ENCODE measurements at places on chromosomes 1 and 21.
A peak's percentile ranks its signal among the peaks of the same experiment; 100 is the strongest.

DNA sequence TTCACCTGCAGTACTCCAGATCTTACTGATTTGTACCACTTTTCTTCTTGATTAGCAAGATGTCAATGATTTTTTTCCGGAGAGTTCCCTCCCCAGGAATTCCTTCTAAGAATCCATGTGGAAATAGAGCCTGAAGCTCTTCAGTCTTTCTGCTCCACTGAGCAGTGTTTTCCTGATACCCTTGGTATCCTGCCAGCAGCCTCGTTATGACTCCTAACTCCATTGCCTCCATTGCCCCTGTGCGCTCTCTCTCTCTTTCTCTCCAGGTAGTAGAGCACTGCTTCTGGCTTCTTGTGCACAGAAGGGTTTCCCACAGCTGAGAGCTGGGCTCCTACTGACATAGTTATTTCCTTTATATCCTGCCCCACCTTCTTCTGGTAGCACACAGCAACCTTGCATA lies 12.2 kb downstream of the UBE2U start:
- DNase-seq, result no peak

DNA sequence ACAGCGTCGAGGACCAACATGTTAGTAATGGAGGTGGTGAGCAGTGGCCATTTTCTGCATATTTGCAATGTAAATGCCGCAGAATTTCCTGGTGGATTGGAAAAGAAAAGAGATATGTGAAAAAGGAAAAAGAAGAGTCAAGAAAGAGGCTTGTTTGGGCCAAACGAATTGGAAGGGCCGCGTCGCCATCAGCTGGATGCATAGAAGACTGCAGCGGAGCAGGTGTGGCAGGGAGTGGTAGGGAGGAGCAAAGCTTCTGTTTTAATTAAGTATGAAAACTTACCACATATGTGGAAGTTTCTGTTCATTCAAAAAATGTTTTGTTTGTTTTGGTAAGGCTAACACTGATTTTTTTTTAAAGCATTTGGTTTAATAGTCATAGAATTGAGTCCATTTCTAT lies 690.7 kb downstream of the NCAM2 start:
- no peak for DNase-seq

GRCh38 chr1:11585389-11585788 lies 68.8 kb downstream of the FBXO2 start:
- no peak for DNase-seq

DNA sequence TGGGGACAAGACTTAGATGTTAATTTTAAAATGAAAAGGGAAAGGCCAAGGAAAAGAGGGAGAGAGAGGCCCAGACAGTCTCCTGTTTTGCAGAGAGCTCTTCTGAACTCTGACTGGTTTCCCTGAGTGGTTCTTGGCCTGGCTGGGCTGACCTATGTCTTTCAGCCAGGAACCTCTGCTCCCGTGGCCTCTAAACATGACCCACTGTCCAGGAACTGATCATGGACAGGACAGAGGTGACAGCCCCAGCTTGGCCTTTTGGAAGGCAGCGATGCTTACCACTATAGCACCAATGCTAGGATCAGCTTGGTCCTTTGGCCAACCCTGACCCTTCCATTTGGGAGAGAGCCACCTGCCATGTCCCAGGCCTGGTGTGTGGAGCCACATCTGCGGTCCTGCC lies 55.2 kb downstream of the PRDM16 start:
- DNase-seq, result no peak

DNA sequence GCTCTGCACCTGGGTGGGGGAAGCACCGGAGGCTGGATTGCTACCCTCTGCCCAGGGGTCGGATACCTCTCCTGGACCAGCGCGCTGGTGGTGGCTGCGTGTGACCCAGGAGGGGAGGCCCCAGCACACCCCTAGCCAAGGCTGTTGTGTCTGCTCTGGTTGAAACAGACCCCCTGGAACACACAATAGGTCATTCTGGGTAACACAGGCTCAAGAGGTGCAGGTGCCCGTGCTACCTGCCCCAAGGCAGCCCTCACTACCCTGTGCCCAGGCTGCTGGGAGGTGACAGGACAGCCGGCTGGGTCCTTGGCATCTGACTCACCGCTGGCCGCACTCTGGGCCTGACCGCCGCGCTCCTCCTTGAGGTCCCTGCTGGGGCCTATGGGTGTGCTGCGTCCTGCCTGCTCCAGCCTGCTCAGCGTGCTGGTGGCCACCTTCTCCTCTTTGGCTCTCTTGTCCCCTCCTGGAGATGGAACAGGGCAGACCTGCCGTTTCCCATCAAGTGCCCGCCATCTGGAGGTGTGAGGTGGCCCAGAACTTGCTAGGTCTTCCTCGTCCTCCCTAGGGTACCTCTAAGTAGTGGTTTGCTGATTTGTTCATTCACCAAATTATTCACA lies 30.0 kb downstream of the ZBTB17 start:
- DNase-seq, result no peak

GRCh38 chr1:26281971-26282370 lies 2.1 kb downstream of the SH3BGRL3 start:
- no peak for DNase-seq

GRCh38 chr1:34762474-34763141 lies 3.1 kb downstream of the GJB4 start:
- DNase-seq, result no peak

DNA sequence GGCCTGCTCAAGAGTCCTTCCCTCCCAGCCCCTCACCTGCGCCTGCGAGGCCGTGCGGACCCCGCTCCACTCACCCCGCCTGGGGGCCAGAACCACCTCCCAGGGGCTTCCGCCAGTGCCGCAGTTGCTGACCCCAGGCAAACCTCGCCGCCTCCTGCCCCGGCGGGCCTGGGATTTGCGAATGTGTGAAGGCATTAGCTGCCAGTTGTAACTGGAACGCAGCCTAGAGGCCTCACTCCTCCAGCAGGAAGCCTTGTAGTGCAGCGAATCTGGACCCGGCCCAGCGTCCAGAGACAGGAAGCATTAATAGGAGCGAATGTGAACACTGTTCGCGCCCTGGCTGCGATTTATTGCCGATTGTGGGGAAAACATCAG lies 140.9 kb upstream of the ARHGEF16 start:
- DNase-seq, result no peak

DNA sequence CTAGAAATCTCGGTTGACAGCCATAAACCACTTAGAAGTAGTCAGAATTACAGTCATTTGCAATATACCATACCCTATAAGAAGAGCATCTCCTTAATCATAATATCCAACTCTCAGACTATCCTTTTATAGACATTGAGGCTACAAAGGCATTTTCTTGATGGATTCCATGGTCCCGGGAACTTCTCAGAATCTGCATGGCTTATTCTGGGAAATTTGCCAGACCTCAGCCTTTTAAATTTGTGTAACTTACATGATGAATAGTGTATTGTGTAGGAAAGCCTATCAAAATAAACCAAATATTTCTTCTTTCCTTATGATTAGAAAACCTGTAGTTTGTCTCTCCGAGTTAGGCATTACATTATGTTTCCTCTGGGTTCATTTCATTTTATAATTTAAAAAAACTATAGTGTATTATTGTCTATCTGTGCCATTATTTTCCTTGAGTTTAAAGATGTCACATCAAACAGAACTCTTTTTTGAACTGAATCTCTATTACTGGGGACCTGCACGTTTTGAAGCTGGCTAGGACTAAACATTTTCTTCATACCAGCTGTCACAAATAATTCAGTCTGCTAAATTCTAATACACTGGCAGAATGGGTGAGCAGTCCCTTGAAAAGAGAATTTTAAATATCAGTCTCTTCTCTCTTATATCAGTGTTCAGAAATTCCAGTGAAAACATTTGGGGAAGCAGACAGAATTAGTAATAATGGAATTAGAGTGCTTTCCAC lies 102.9 kb downstream of the GABPA start:
- DNase-seq, result no peak

DNA sequence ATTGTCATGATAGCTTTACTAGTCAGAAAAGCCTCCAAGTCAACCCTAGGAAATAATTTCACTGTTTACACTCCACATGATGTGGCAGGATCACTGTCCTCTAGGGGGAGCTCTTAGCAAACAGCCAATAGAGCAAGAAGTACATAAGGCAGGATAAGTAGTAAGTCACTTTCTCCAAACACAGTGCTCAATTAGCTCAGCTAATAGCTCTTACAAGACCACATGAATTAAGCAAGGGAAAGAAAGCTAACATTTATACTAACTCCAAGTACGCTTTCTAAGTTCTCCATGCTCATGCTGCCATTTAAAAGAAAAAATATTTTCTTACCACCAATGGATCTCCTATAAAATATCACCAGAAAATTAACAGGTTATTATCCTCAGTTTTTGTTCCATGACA lies 66.9 kb upstream of the LRIF1 start:
- DNase-seq, result peak; percentile 22

- no peak for DNase-seq
Measured at GRCh38 chr1:156973417-156973816, 53.0 kb downstream of the LRRC71 start.

DNA sequence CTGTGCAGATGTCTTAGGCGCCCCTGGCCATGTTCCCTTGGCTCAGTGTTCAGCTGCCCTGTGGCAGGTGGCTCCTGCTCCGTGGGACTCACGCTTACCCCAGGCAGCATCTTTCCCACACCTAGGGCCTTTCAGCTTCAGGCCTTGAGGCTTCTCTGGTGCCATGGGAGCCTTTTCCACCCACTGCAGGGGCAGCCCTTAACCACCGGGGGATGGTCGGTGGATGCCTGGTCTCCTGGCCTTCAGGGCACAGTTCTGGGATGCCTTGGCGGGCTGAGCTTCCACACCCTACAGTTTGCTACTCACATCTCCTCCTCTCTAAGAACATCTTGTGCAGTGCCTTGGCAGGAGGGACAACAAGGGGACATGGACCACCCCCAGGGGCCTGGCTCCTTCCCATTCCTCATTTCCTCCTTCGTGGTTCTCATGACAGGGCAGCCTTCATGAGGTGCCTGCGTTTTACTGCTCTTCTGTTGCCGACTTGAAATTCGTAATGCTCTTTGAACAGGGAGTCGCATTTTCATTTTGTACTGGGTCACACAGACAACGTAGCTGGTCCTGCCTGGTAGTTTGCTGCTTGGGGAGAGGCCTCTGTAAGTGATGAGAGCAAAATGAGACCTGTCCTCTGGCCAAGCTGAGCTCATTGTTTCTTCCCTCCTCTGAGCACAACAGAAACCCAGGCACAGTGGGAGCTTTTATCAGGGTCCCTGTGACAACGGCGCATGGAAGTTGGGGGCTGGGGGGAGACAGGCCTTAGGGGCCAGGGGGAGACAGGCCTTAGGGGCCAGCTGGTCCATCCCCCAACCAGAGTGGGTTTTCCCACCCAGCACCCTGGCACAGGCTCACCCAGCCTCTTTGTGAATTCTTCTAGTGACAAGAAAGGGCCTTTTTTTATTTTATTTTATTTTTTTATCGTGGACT lies 62.0 kb upstream of the NEK2 start:
- no peak for DNase-seq

GRCh38 chr1:11188381-11188780 lies 774 bp upstream of the ANGPTL7 start:
- no peak for DNase-seq

GRCh38 chr1:67833602-67833940 lies 304 bp upstream of the GNG12 start:
- DNase-seq, result no peak

GRCh38 chr1:245310571-245311531 lies 156.1 kb downstream of the KIF26B start:
- DNase-seq, result no peak

- DNase-seq, result no peak
Measured at GRCh38 chr1:177703888-177704446, 265.9 kb downstream of the SEC16B start.

- no peak for DNase-seq
Measured at GRCh38 chr1:8495928-8496401, 178.1 kb downstream of the SLC45A1 start.

GRCh38 chr1:221001167-221001566 lies 121.9 kb downstream of the HLX start:
- no peak for DNase-seq

All from stimulated activated CD4-positive, alpha-beta T cell treated with anti-CD3 and anti-CD28 coated beads, Interleukin-4, amount 100 ng/mL, for 48 hours (primary cell).